ENCODE measurements at places on chromosomes 3 and 15.

DNA sequence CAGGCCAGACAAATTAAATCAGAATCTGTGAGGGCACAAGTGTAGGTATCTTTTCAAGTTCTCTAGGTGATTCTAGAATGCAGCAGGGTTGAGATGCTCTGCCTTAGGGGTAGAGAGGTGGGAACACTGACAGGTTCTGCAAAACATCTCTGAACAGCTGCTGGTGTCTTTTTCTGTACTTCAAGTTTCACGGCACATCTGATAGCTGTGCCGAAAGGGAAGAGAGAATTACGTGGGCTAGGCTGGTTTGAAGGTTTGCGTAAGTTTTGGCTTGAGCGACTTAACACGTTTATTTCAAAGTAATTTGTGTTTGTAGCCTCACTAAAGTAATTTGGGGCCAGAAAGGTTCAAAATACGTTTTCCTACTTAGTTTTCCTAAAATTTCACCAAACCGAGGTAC is 22.5 kb downstream of the PXK start:
- no peak for DNase-seq

- no peak for DNase-seq
Observed at GRCh38 chr3:64390893-64391292, 165.6 kb upstream of the PRICKLE2 start.

- DNase-seq, result no peak
Observed at GRCh38 chr3:107727102-107727501, 204.3 kb downstream of the BBX start.

GRCh38 chr3:45164056-45164455 is 17.9 kb upstream of the CDCP1 start:
- DNase-seq, result no peak

- no peak for DNase-seq
Observed at GRCh38 chr15:52193321-52193720, 2.1 kb upstream of the GNB5 start.

- no peak for DNase-seq
Observed at GRCh38 chr3:150748684-150749047, 14.3 kb downstream of the SIAH2 start.

- DNase-seq, result no peak
Observed at GRCh38 chr3:35488526-35488925, 150.8 kb upstream of the ARPP21 start.

DNA sequence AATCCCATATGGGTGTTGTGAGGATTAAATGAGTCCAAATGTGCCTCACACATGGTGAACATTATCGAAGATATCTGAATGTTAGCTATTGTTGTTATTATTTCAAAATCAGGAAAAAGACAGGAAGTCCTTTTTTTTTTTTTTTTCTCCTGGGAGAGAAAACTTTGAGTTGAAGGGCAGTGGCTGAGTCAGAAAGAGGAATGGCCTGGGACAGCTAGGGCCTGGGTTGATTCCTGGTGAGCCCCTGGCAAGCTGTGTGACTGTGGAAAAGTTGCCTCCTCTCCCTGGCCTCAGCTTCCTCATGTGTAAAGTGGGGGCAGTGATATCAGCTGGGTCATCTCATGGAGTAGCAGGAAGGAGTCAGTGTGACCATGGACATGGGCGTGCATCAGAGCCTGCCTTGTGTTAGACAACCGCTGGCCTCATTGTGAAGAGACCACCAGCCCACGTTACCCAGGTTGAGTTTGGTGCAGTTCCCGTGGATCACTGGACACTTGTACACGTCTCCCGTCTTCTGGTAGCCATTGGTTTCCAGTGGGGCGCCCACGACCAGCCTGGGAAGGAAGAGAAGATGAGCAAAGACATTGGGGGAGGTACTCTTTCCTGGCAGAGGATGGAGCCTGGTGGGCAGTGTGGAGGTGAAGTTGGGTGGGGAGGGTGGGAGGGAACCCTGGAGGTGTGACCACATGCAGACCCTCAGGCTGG is 63.1 kb downstream of the ITGA11 start:
- DNase-seq, result no peak

DNA sequence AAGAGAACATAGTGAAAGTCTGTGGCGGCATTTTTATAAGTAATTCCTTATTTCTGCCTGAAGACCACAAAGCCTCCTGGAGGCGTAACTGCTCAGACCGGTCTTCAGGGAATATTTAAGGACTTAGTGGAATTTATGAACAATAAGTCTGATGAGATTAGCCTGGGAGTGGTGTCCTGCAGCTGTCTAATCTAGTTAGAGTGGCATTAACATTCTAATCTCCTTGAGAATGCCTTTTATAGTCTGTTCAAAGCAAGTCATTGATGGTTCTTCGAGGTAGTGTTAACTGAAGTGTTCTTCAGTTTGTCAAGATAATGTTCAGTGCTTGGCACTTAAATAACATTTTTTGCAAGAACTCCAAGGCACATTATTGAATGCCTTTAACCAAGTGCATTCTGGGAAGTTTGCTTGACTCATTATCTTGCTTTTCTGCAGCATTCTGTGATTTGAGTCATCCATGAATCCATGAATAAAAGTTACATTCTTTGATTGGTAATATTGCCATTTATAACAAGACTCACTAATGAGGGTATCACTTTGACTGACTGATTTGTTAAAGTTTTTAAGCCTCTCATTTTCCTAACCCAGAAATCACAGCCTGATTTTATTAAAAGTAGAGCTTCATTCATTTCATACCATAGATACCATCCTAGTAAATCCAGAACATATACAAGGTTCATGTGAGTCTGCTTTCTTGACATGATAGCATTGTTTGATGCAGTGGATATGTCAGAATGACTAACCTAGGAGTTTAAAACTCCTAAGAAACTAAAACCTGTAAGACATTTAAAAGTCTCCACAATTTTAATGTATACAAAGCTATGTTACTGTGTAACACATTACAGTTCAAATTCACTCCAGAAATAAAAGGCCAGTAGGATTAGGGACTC is 12.5 kb downstream of the RBM5 start:
- no peak for DNase-seq
